Breast epithelium (tissue), 4 donors: ENCODE measurements at places on chromosomes 13 and 19. TPM values are rescaled to one million over a fixed set of nuclear protein-coding genes. Genes with fewer than 3 reads are reported as not detected.

Gene KIR2DL4
- 0.32 TPM for total RNA-seq

DNA sequence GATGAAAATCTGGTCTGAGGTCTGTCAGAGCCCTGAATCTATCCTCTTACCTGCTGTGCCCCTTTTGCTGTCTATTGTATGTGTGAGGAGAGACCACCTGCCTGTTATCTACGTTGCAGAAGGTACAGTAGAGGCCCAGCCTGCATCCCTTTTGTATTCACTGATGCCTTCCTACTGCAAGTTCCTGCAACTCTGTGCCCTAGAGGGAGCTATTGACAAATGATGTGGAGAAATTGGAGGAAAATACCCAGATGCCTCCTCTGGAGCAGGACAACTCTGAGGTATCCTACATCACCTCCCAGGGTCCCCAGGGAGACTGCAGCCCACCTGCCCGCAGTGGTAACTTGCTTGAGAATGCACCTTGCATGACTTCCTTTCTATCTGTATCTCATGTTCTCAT lies 33.7 kb downstream of the SIAH3 start:
- no peak for DNase-seq

GRCh38 chr19:17999684-18000479 lies 8.1 kb upstream of the ARRDC2 start:
- DNase-seq = no peak

Gene INSL3
- 0.66 TPM for total RNA-seq

DNA sequence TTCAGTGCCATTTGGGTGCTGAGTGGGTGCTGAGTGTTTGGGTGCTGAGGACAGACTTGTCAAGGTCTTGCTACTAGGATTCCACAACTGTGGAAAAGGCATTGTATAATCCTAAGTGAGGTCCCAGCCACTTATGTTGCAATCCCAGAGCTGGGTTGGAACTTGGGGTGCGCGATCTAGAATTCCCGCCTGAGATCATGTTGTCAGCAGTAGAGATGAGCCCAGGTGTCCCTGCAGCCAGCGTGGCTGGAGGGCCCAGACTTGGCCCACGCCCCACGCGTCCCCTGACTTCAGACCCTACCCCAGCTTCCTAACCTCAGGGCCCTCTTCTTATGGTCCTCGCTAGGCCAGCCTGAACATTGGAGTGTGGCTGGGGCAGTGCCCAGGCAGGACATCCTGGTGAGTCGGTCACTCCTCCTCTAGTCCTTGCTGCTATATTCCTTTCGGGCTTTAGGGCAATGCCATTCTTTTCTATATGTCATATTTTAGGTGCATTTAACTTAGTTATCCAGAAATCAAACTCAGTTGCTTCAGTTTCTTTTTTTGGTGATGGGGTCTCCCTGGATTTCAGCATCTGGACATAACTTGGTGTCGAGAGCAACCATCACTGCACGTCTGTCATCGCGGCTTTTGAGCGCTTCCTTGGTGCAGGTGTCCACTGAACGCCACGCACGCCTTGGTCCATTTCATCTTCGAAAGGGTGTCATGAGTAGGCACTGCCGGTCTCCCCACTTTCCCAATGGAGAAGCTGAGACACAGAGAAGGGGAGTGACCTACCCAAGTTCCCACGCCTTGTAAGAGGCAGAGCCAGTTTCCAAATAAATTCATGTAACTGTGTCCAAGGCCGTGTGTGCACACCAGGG lies 46.4 kb upstream of the F7 start:
- no peak for DNase-seq
